Natural killer cell treated with Interleukin-12 subunit alpha and Interleukin-12 subunit beta and Interleukin-15 and Interleukin-18, amount 100 ng/mL, for 72 hours (primary cell): ENCODE measurements at places on chromosomes 6 and 20.

DNA sequence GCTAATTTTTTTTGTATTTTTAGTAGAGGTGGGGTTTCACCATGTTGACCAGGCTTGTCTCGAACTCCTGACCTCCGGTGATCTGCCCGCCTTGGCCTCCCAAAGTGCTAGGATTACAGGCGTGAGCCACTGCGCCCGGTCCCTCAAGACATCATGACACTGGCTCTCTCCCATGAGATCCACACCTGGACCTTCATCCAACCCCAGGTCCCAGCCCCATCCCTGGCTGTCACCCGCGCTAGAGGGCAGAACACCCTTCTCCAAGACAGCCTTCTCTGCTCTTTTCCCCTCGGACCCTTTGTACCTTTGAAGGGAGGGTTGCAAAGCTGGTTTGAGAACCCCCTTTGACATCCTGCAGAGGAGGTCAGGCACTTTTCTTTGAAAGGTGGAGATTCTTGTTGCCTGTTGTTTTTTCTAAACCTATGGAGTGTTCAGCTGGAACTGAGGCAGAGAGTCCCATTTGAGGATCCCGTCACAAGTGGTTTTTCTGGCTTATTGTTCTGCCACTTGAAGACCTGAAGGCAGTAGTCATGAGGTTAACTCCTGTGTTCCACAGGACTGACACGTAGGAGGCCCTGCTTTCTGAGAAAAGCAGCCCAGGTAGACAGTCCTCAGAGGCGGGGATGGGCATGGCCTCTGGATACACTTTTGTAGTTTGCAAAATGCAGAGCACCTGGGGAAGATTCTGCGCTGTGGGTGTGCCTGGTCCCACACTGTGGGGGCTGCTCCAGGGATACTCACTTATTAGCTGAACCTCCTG is 171.1 kb upstream of the SNX9 start:
- no peaks in the 10 kb centered on the region for H3K27me3 ChIP-seq
- no peak for DNase-seq
- H3K27ac ChIP-seq = no peak overlapping the region
- peaks cover 11% of the 10 kb centered on the region for H3K4me1 ChIP-seq
- peaks cover 10% of the 10 kb centered on the region for H3K36me3 ChIP-seq

DNA sequence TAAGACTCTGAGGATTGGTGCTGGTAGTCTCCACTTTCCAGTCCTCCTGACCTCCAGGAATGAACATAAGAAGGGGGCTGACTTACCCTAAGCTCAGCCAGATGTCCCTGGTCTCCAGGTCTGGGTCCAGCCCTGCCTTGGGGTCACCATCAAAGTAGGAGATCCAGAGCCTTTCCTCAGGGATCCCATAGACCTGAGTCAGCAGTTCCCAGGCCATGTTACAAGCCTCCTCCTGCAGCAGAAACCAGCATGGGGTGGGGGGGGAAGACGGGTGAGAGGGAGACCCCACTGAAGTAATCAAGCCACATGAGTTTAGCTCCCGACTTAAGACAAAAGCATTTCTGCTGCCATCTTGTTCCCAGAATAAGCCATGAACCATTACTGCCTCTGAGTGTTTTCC is 1.8 kb downstream of the AARS2 start:
- DNase-seq = no peak
- H3K4me1 ChIP-seq = peaks cover 10% of the 10 kb centered on the region
- peak overlapping the region; percentile 100 for H3K4me3 ChIP-seq
- H3K27me3 ChIP-seq = no peaks in the 10 kb centered on the region
- H3K27ac ChIP-seq = no peak overlapping the region

GRCh38 chr6:87483929-87484328 is 11.2 kb downstream of the SLC35A1 start:
- DNase-seq = no peak
- H3K27me3 ChIP-seq = no peaks in the 10 kb centered on the region
- H3K36me3 ChIP-seq = peaks cover 6% of the 10 kb centered on the region
- H3K27ac ChIP-seq = no peak overlapping the region
- H3K4me3 ChIP-seq = no peak overlapping the region

GRCh38 chr20:52832151-52832774 is 139.9 kb upstream of the TSHZ2 start:
- peaks cover 9% of the 10 kb centered on the region for H3K27me3 ChIP-seq
- no peaks in the 10 kb centered on the region for H3K4me1 ChIP-seq
- H3K27ac ChIP-seq = no peak overlapping the region
- no peaks in the 10 kb centered on the region for H3K36me3 ChIP-seq

- H3K4me1 ChIP-seq = no peaks in the 10 kb centered on the region
- H3K4me3 ChIP-seq = no peak overlapping the region
- no peak for DNase-seq
- H3K36me3 ChIP-seq = no peaks in the 10 kb centered on the region
Observed at GRCh38 chr20:25508083-25508770, 77.1 kb downstream of the NINL start.
